RCC 7860 (cell line): ENCODE measurements at places on chromosomes 1 and 21.

- no peak for DNase-seq
Measured at GRCh38 chr1:214337511-214337910, 56.6 kb downstream of the SMYD2 start.

DNA sequence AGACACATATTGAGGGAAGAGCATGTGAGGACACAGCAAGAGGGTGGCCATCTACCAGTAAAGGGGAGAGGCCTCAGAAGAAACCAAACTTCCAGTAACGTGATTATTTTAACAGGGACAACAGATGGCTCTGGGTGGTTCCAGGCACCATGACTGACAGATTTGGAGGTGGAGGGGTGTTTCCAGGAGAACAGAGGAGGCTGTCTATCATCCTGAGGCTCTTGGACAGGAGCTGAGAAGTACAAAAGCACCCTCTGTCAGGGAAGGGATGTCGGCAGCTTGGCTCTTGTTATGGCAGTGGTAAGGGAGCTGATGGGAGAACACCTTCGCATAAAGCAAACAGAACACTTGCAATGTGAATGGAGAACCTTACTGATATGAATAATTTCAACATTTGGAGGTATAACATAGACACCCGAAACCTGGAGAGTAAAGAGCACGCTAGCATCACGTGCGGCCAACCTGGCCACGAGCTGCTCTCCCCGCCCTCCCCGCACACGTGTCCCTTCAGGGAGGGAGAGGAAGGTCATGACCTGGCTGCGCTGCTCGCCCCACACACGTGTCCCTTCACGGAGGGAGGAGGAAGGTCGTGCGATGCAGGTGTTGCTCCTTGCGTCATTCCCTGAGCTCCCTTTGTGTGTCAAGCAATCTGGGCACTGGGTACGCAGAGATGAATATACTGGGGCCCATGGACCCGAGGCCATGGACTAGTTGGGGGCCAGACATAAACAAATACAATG, 37.5 kb upstream of the NLRP3 start:
- DNase-seq, result no peak

GRCh38 chr1:197170538-197170937, 24.1 kb upstream of the ASPM start:
- no peak for DNase-seq

DNA sequence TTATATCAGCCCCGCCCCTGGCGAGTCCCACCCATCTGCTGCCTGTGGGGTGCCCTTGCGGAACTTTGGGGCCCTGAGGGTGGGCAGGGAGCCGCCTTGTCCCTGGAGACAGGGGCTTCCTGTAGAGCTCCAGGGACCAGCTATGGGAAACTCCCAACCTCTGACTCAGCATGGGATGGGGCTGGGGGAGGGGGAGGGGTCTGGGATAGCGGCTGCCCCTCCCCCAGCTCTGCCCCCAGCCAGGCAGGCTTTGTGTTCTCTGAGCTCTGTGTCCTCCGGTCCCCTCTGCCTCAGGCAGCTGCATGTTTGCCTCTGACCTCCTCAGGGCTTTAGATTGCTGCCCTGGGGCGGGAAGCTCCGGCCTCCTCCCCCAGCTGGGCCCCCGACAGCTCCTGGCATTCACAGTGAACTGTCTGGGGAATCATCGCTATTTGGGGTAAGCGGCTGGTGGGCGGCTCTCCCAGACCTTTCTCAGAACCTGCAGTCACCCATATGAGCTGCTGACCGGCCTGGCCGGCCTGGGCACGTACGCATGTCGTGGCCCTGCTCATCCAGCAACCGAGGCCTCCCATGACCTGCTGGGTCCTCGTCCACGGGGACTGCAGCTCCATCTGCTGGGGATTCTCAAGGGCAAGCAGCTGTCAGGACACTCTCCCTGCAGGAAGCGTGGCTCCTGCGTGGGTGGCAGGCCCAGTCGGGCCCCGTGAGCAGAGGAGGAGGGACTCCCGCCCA, 17.1 kb downstream of the ARHGEF16 start:
- DNase-seq, result peak; percentile 74

GRCh38 chr1:40842207-40842606, 20.0 kb downstream of the CITED4 start:
- DNase-seq, result no peak

DNA sequence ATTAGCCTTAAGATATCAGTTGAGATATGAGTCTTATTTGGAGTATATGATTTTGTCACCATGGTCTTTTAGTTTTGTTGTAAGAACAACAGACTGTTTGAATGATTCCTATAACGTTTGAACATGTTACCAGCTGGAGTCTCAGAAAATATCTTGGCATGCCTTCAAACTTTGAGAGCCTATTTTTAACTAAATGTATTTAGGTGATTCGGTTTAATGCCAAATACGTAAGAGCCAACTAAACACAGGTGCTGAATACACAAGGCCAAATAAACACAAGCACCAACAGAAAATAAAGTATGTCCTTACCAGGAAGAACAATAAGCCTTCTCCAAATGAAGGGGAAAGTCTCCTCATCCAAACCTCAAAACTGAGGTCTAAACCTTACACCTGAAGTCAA, 48.6 kb downstream of the PRKACB start:
- no peak for DNase-seq

DNA sequence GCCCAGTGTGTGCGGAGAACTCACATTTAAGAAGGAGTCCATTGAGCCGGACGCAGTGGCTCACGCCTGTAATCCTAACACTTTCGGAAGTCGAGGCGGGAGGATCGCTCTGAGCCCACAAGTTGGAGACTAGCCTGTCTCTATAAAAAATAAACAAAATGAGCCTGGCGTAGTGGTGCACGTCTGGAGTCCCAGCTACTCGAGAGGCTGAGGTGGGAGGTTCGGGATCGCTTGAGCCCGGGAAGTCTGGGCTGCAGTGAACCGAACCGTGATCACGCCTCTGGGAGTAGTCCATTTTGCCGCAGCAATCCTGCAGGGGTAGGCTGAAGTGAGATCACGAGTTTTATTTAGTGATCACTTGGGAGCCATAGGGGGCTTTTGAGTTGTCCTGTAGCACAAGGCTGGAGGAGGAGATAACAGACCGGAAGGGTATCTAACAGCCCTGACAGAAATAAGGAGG, 497 bp upstream of the FUCA1 start:
- DNase-seq, result no peak

DNA sequence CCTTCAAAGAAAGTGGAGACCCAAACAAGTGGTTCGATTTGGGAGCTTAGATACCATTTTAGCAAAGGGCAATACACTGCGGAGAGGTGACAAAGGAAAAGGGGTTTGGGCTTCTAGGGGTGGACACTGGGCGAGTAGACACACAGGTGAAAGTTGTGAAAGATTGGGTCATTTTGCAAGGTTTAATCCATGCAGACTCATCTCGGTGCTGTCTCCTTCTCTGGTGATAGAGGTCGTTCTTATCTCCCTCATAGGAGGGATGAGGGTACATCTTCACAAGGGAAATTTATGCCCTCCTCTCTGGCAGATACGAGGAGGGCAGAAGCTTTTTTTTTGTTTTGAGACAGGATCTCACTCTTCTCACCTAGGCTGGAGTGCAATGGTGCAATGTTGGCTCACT, 6.4 kb upstream of the IGSF5 start:
- no peak for DNase-seq
